ENCODE measurements at places on chromosomes 6 and 20.

DNA sequence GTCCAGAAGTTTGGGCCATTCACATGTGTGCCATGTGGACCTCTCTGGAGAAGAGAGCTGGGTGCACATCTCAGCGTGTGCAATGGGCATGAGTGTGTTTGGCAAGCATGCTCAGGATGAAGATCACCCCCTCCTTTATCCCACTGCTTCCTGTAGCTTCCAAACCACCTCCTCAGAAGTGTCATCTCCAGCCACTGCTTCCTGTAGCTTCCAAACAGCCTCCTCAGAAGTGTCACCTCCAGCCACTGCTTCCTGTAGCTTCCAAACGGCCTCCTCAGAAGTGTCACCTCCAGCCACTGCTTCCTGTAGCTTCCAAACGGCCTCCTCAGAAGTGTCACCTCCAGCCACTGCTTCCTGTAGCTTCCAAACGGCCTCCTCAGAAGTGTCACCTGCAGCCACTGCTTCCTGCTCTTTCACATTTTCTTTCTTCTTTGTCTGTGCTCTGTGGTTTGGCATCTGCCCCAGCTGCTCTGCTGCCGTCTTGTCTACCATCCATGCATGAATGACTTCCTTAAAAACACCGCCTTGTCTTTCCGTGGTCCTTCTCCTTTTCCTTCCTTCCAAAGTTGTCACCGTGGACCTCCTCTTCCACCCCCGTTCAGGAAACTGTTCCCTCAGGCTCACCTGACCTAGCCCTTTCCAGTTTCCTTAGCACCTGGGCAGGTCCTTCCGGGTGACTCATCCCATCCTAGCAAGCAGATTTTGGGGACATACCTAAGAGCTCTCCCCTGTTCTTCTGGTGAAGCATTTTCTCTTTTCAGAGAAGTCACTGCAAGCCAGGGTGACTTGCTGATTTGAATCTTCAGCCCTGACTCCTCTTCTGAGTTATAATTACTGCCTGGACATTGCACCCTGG lies 43.5 kb upstream of the TIAM2 start:
- DNase-seq = no peak

DNA sequence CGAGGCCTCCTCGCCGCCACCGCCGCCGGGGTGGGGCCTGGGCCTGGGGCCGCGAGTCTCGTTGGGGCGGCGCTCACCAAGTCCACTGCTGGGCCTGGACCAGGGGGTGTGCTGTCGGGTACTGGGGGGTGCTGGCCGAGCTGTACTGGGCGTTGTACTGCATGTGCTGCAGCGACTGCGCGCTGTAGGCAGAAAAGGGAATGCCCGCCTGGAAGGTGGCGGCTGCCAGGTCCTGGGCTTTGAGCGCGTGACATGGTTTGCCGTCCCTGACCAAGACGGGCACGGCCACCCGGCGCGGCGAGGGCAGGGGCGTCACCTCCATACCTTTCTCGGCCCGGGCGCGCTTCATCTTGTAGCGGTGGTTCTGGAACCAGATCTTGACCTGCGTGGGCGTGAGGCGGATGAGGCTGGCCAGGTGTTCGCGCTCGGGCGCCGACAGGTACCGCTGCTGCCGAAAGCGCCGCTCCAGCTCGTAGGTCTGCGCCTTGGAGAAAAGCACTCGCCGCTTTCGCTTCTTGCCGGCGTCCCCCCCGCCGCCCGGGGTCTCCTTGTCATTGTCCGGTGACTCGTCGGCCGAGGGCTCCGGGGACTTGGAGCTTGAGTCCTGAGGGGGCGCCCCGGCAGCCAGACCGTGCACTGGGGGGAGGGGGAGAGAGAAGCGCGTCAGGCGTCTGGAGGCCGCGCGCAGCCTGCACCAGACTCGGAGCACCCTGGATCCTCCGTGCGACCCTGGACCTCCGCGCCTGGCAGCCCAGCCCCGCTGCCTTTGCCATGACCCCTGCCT lies 1.8 kb downstream of the NKX2-2 start:
- no peak for DNase-seq

DNA sequence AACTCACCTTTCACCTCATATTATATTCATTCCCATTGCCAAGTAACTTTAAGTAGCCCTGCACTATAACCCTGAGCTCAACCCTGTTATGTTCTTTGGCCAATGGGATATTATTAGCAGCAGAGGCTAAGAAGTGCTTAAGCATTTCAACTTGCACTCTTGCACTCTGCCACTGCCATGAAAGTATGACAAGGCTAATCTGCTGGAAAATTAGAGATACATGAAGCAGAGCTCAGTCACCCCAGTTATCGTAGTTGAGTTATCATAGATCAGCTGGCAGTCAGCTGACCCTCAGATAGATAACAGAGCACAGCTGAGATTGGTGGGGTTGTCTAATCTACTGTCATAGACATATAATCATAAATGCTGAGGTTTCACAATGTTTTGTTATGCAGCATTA lies 209.4 kb upstream of the RUNX2 start:
- DNase-seq = no peak

- DNase-seq = peak; percentile 83
These were observed 878 bp upstream of the PNRC1 start for GRCh38 chr6:89079511-89080234.

DNA sequence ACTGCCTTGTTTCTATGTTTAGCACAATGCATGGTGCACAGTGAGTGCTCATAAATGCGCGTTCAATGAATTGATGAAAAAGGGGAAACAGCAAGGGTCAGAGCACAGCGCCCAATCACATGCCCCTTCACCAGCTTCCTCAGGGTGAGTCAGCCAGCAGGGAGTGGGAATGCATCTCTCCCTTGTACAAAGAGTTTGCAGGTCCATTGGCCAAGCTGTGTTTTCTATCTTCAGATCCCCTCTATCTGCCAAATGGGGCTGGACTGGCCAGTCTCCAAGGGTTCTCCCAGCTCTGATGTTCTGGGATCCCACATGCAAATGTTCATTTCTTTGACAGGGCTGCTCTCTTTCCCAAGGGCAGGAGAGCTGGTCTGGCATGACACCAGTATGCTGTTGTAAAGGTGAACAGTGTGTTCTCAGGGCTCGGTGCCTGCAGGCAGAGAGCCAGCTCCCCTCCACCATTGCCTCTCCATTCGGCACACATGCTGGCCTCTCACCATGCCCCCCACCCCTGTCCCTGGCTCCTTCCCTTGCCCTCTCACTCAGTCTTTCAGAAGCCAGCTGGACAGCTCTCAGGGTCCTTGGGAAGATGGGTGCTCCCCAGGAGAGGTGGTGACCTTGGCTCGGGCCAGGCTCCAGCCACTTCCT lies 25.0 kb downstream of the ANGPT4 start:
- DNase-seq = peak; percentile 39

- DNase-seq = no peak
These were observed 19.0 kb upstream of the TLDC2 start for GRCh38 chr20:36856691-36857635.

- peak; percentile 49 for DNase-seq
These were observed 931 bp downstream of the UFL1 start for GRCh38 chr6:96522465-96523009.

DNA sequence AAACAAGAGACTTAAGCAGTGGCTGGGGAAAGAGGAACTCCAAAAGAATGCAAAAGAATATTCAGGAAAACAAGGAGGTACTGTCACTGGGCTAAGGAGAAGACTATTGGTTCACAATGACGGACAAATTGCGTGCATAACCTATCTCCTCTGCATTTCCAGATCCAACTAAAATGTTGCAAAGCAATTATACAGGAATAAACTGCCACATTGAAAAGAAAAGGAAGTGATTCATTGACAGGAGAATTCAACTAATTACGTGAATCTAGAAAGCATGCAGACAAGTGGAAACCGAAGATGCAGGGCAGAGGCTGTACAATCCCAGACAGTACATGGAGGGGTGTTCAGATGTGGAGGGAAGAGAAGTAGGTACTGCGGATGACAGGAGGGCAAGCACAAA lies 152.8 kb upstream of the RIPOR2 start:
- no peak for DNase-seq

GRCh38 chr6:118371955-118372354 lies 176.1 kb upstream of the PLN start:
- no peak for DNase-seq

GRCh38 chr20:23870461-23870860 lies 9.1 kb downstream of the CST5 start:
- DNase-seq = no peak

GRCh38 chr6:166989427-166990032 lies 9.7 kb upstream of the CEP43 start:
- DNase-seq = peak; percentile 68

- no peak for DNase-seq
These were observed 125.4 kb upstream of the SAMD5 start for GRCh38 chr6:147382945-147383554.

- no peak for DNase-seq
These were observed 24.8 kb upstream of the WFDC12 start for GRCh38 chr20:45149062-45149461.

DNA sequence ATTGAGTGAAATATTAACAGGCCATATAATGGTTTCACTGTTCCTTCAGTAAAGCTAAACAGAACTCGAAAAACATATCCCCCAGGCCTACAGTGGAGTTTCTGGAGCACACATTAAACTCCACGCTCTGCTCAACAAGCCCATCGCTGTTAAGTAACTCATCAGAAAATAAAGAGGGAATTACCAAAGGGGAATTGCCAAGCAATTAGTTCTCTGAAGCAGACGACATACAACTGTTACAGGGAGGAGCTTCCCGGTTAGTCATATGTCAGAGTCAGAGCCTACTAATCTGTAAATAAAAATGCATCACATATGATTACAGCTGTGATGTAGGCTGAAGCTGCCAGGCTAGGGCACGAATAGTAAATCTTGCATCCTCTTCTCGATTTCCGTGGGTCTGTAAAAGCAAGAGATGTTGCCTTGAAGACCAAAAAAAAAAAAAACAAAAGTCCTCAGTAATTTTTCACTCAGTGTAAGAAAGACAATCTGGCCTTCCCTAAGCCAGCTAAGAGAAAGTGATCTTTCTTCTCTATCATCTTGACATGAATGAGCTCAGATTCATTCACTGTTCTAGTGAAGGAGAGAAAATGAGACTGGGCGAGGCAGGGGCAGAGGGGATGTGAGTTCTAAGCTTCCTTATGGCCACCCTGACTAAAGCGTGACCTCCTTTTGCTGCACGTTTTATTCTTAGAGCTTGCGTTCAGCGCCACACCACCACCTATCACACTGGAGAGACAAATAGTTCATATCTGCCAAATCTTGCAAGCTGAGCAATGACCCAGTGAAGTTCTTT lies 13.8 kb downstream of the ATXN1 start:
- peak; percentile 68 for DNase-seq

GRCh38 chr6:2209226-2209809 lies 36.1 kb downstream of the GMDS start:
- DNase-seq = peak; percentile 65

DNA sequence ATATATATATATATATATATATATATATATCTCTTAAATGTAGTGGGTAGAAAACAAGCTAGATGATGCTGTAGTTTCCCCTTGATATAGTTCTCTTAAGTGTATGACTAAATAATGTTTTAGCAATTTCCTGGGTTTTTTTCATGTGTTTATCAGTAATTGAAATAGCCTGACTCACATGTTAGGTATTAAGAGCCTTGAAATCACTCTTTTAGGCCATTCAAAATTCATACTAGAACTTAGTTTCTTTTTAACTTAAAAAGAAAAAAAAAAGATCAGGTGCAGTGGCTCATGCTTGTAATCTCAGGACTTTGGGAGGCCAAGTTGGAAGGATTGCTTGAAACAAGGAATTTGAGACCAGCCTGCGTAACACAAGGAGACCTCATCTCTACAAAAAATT lies 44.1 kb downstream of the NKX2-4 start:
- no peak for DNase-seq

DNA sequence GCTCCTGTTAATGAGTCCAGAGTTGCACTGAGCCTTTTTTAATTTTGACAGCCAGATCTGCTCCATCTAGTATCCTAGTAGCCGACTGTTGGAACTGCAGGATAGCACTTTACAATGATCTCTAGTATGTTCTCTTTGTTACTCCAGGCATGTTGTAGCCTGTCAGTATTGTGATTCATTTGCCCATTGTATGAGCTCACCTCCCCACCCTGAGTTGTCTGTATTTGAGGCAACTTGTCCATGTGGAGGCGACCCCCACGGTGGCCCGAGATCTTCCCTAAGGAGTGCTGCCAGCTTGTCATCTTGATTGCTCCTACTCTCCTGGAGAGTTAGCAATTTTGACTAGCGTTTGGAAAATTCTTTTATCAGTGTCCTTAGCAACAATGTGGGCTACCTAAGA lies 67.2 kb downstream of the DHX35 start:
- DNase-seq = no peak

DNA sequence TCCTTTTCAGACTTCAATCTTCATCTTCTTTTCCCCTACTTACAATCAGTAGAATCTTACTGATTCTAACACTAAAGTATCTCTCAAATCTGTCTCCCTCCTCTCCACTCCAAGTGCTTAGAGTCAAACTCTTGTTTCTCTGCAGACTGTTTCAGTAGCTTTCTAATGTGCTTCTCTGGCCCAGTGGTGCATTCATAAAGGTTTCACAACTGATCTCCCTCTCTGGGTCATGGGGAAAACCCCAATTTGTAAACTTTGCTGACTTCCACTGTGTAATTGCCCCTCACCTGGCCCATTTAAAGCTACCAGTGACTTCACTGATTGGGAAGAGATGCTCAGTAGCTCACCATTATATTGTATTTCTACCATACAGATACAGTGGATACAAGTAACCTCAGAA lies 183.6 kb downstream of the FAXC start:
- DNase-seq = no peak

All from G401 (cell line).